ENCODE measurements at places on chromosomes 6 and 20.

DNA sequence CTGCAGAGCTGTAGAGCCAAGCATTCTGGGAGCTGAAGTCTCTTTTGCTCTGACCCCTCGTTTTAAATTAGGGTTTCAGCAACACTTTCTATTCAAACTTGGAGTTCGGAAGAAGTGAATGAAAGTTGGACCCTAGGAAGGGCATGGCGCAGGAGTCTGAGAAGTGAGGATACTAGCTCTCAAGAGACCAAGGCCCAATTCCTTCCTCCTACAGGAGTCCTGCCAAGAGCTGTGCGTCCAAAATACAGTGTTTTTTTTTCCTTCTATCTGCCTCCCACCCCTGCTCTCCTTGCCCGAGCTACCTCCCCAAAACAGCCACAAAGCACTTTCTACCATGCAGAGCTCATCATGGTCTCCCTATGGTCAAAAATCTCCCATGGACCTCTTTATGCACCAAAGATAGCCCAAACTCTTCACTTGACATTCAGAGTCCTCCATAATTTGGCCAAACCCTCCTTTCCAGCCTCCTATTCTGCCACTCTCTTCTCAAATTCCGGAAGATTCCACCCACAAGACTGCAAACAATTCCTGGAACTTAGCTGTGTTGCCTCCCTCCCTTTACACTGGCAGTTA lies 649 bp upstream of the CSNK2A1 start:
- DNase-seq: no peak

DNA sequence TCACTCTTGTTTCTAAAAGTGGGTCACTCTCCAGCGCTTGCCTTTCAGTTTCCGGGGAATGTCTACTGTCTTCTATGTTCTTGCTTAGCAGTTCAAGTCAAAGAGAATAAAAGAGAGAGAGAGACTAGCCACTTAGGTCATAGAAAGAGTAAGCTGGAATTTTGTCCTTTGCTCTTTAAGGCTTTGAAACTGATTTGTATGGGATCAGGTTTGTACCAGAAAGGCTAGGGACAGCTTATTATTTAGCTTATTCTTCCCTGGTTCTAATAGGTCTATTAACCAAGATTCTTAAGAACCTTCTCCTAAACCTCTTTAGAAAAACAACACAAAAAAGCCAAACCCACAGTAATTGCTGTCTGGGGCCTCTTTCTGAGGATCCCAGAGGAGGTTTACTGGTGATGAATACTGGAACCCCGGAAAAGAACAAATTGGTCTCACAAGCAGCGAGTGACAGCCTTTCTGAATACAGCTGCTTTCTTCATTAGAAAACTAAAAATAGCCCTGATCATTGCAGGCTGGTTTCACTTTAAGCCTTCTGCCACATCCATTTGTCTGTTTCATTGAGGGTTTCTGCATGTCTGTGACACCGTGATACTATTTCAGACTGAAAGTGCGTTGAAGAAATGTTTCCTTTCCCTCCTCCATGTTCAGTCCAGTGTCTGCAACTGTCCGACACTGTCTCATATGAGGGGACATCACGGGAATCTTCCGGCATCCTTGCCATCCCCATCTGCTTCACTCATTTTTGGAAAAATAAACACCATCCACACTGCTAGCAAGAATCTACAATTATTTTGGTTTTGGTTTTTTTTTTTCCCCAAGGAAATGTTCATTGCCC lies 75.1 kb upstream of the ATXN1 start:
- DNase-seq: no peak

DNA sequence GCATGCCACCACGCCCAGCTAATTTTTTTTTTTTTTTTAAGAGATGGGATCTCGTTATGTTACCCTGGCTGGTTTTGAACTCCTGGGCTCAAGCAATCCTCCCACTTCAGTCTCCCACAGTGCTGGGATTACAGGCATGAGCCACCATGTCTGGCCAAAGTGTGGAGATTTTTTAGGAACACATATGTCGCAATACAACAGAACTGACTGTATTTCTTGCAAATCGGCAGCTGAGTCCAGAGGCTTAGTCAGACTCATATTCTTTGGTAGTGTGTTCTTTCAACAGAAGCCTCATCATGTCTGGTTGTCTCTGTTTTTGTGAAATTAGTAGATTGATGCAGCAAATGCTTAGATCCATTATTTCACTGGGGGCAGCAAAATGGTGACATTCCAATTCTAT lies 23.9 kb upstream of the CD164 start:
- DNase-seq: no peak

GRCh38 chr6:132669690-132670291 lies 10.8 kb upstream of the TAAR1 start:
- no peak for DNase-seq

- DNase-seq: no peak
These were observed 3.4 kb upstream of the SIM1 start for GRCh38 chr6:100468016-100468622.

DNA sequence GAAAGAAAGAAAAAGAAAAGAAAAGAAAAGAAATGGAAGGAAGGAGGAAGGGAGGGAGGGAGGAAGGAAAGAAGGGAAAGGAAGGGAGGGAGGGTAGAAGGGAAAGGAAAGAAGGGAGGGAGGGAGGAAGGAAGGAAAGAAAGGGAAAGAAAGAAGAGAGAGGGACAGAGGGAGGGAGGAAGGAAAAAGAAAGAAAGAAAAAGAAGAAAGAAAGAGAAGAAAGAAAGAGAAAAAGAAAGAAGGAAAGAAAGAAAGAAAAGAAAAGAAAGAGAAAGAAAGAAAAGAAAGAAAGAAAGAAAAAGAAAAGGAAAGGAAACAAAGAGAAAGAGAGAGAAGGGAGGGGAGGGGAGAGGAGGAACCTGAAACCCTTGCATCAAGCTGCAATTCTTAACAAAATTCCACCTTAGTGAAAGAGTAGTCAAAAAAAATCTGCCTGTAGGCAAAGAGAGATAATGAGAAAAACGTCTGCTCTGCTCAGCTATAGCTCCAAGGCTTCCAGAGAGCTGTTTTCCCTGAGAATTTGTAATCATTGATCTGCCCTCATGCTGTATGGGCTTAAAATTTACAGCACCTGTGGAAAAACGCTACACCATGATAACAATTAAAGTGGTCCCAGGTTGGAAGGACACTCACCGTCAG lies 16.7 kb upstream of the MYCT1 start:
- no peak for DNase-seq

DNA sequence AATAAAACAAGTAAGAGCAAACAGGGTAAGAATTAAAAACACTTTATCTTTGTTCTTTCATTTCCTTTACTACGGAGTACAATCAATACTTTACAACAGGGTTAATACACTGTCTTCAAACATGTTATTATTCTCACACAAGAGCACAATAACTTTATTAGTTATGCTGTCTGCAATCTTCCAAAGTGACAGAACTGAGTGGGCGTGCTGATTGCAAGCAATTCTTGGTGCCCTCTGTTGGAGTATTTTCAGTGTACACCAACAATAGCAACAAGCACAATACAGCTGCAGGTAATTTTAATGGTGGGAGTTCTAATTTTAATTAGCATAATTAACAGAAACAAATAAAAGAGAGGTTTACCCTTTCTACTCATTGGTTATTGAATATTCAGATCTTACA lies 33.9 kb upstream of the PTPRK start:
- no peak for DNase-seq

GRCh38 chr20:38222231-38222922 lies 38.2 kb downstream of the KIAA1755 start:
- peak; percentile 54 for DNase-seq

GRCh38 chr6:146850981-146851380 lies 252.2 kb downstream of the ADGB start:
- no peak for DNase-seq

DNA sequence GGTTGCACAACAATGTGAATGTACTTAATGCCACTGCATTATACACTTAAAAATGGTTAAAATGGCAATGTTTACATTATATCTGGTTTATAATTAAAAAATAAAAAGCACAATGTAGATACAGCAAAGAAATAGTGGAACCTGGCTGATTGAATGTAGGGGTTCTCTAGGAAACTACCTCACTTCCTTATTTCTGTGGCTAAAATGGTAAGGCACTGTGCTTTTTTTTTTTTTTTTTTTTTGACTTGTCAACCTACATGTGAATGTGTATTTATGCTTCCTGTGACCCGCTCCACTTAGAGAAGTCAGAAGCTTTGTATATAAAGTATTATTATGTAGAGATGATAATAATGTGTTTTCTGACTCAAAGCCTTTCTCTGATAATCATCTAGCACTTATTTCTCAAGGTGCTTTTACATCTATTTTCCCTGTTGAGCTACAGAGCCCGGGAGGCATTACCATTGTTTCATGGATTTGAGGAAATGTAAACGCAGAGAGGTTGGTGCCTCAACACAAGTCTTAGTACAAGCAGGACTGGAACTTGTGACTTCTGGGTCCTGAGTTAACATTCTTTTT lies 55.0 kb downstream of the SOX4 start:
- no peak for DNase-seq

GRCh38 chr6:36387440-36388303 lies at the start of gene ETV7:
ETV7 (minus strand) TSS chr6:36387669; CDS start chr6:36387541, 128 bp downstream.
- DNase-seq: peak; percentile 23

- no peak for DNase-seq
These were observed 6.9 kb upstream of the SYNDIG1 start for GRCh38 chr20:24462460-24463010.

GRCh38 chr6:30960907-30961673 lies 20.3 kb downstream of the MUCL3 start:
- DNase-seq: no peak

GRCh38 chr6:159692303-159693127 lies 526 bp downstream of the SOD2 start:
- DNase-seq: peak; percentile 23

DNA sequence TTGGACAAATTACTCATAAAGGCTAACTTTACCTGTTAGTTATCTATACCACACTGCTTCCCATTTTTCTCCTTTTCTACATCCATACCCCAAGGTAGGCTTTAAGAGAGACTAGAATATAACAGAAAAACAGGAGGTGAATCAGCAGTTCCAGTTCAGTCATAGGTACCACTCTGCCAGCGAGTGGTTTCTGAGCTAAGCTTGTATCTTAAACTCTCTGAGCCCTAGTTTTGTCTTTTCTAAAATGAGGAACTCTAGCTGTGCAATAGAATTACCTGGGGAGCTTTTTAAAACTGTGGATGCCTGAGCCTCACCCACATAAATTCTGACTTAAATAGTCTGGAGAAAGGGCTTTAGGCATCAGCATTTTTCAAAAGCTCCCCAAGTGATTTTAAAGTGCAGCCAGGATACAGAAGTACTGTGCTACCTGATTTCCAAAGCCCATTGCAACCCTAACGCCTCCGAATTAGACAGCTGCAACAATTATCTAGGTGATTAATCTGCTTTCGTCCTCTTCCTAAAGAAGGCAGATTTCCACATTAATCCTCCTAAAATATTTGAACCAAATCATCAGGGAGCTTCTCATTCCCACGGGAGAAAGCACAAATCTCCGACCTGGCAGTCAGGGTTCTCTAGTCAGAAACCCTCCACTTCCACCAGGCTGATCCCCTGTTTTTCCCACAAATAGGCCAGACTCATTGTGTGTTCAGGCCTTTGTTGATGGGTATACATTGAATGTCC lies 37.4 kb upstream of the RPL7L1 start:
- no peak for DNase-seq

DNA sequence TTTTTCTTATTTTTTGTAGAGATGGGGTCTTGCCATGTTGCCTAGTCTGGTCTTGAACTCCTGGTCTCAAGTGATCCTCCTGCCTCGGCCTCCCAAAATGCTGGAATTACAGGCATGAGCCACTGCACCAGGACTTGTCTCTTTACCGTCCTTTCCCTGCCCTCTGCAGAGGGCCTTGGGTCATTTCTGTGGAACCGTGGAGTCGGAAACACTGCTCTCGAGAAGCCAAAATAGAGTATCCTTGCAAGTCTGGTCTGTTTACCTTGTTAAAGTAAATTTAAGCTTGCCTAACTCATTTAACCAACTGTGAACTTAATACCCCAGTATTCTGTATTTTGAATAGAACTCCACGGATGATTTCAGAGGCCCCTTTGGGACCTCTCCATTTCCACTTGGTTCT lies 51.4 kb downstream of the KDM1B start:
- no peak for DNase-seq

DNA sequence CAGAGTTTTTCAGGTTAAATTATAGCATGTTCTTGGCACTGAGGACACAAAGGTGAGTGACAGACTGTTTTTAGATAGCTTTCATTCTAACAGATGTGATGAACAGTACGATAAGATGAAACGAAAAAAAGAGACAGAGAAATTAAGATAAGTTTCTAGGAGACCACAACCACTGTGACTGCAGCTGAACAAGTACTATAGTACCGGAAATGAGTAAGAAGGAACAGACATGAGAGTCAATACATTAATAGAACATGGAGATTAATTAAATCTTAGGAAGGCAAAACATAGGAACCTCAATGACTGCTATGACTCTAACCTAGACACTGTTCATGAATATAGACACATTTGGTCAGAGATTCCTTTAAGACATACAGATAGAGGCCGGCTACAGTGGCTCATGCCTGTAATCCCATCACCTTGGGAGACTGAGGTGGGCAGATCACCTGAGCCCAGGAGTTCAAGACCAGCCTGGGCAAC lies 40.2 kb downstream of the HBS1L start:
- DNase-seq: no peak

- no peak for DNase-seq
These were observed 280.1 kb downstream of the TFAP2B start for GRCh38 chr6:51098791-51099190.

- no peak for DNase-seq
These were observed at the start of gene ENPP3 for GRCh38 chr6:131636880-131637792. ENPP3 (plus strand) TSS chr6:131637302; CDS start chr6:131637385, 83 bp downstream.

DNA sequence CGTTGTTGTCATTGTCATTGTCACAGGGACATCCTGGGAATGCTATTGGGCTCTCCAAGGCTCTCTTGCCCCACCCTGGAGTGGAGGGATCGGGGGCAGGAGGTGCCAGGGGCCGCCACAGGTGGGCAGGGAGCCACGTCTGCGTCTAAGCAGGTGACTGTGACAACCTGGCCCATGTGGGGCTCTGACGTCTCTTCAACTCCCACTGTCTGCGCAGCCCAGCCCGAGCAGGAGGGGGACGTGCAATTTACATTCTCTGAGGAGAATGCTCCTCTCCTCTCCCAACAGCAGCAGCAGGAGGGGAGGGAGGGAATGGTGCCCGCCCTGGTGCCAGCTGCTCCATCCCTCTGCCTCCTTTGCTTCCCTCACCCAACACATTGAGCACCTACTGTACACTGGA lies 50.1 kb downstream of the GRM4 start:
- DNase-seq: no peak
